Osteoblast (primary cell): ENCODE measurements at places on chromosomes 7 and 10. TPM values are rescaled to one million over a fixed set of nuclear protein-coding genes. Genes with fewer than 3 reads are reported as not detected.
A peak's percentile ranks its signal among the peaks of the same experiment; 100 is the strongest.

EN2 gene
- under 0.01 TPM in 1 of 2 replicates, not detected in the other for total RNA-seq

- DNase-seq = no peak
Measured at GRCh38 chr10:82206831-82207230, 331.8 kb downstream of the NRG3 start.

GRCh38 chr7:4769761-4770160 is 5.7 kb upstream of the AP5Z1 start:
- peak; percentile 72 for DNase-seq

HTRA1 gene
- total RNA-seq = 392 and 413 TPM in 2 replicates

EPO gene
- not detected in 2 replicates for total RNA-seq

- no peak for DNase-seq
Measured at GRCh38 chr10:65611592-65611991, 1314.2 kb upstream of the LRRTM3 start.

DNA sequence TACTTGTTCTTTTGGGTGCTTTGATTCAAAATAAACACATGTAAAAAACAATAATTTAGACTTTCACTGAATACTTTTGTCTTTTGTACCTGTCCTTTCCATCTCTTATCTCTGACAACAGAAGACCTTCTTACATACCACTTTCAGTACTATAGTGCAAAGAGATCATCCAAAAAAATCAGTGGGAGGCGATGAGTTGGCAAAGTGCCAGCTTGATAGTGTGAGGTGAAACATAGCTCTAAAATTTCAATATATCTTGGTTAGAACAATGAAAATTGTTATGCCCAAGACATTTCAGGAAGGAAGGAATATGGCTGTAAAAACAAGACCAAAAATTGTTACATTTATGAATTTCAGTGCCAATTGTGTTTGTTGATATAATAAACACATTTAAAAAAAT is 390.2 kb upstream of the COBL start:
- no peak for DNase-seq

C10orf62 gene
- total RNA-seq = 0.29 and 0.36 TPM in 2 replicates

HSPA12A gene
- total RNA-seq = 10.0 and 10.9 TPM in 2 replicates

- DNase-seq = peak; percentile 69
Measured at GRCh38 chr10:117543225-117544003, 868 bp downstream of the EMX2 start.

DNA sequence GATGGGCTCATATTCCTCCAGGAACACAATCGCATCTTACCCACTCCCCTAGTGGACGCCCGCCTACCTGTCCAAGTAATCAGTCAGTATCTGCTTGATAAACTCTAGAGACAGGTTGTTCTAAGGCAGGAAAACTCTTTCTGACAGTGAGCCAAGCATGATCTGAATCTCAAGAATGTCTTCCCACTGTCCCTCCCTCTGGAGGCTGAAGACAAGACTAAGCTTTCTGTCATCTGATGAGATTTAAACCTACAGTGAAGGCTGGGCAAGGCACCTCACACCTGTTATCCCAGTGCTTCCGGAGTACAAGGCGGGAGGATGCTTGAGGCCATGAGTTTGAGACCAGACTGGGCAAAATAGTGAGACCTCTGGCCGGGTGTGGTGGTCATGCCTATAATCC is 586.6 kb downstream of the GALNT17 start:
- no peak for DNase-seq

DNA sequence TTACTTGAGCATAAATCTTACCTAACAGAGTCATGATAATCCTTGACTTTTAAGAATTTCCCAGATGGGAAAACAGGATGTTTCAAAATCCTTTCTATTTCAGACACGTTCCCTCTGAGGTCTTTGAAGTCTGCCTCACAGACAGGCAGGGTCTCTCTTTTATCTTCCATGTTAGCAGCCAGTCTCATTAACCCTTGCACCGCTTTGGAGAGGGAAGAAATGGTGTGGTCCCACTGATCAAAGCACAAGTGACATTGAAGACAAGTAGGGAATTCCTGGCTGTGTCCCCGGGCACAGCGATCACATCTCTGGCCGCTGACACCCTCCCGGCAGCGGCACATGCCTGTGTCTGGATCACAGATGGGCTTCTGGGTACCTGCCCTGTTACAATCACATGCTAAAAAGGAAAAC is 52.7 kb upstream of the LAMB1 start:
- DNase-seq = no peak

GRCh38 chr7:131948434-131949053 is 392.1 kb upstream of the PODXL start:
- peak; percentile 71 for DNase-seq

RNLS gene
- total RNA-seq = 22.4 and 23.0 TPM in 2 replicates

GRCh38 chr7:48289656-48290055 is 118.4 kb downstream of the ABCA13 start:
- DNase-seq = no peak
